ENCODE measurements at places on chromosomes 11 and 22.
A peak's percentile ranks its signal among the peaks of the same experiment; 100 is the strongest.

- peak; percentile 28 for DNase-seq
Observed at GRCh38 chr11:114259124-114259526, 37.1 kb upstream of the NNMT start.

DNA sequence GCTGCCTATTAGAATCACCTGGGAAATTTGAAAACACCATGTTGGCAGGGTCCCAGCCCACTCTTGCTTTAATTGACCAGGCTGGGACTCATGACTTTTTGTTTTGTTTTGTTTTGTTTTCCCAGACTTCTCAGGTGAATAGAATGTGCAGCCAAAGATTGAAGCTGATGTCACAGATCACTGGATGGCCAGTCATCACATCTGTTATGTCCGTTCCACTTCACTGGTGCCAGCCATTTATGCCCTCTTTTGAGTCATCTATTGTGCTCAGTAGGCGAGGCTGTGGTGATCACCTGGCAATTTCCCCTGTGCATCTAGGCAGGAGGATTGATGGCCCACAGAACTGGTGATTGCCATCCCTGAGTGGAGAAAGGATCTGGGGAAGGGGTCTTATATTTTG lies 297.3 kb downstream of the INSC start:
- peak; percentile 83 for DNase-seq

GRCh38 chr11:601573-602245 lies 14.0 kb downstream of the IRF7 start:
- no peak for DNase-seq

- DNase-seq, result no peak
Observed at GRCh38 chr11:63998558-63999348, 12.5 kb downstream of the OTUB1 start.

- DNase-seq, result peak; percentile 34
Observed at GRCh38 chr11:75429902-75430713, 2.9 kb downstream of the KLHL35 start.
